ENCODE measurements at places on chromosomes 7 and 10.
A peak's percentile ranks its signal among the peaks of the same experiment; 100 is the strongest.

- DNase-seq: no peak
Measured at GRCh38 chr10:54559498-54559897, 241.5 kb downstream of the PCDH15 start.

GRCh38 chr7:93165447-93165846 is 17.3 kb upstream of the SAMD9L start:
- DNase-seq: no peak

DNA sequence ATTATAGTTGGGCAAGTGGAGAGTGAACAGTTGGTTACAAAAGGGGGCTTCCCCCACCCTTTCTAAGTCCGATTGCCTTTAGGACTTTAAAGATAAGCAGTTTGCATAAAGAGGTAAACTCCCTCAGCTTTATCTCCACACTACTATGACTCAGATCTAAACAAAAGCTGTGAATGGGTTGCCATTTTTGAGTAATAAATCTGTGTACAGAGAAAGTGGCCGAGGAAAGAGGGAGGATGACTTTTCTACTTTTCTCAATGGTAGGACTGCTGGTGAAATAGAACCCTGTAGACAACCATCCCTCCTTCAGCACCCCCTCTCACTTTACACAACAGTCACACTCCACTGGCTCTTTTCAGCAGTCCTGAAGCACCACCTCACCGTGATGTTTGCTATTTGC is 71.2 kb downstream of the DNMBP start:
- no peak for DNase-seq

DNA sequence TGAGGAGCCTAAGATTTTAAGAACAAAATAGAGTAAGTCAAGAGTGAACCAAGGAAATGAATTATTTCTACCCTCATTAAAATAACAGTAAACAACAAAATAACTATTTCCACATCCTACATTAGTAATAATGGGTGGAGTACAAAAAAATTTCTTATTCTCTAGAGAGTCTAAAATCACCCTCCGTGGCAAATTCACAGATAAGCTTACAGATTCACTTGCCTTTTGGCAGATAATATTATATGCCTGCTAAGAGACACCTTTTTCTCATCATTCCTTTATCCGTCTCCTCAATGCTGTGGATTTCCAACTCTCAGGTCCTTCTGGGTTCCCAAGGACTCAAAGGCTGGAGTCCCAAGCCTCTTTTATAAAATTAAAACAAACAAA is 2.2 kb upstream of the EPC1 start:
- DNase-seq: no peak

- DNase-seq: no peak
Measured at GRCh38 chr10:24708081-24708480, 15.6 kb downstream of the ARHGAP21 start.

DNA sequence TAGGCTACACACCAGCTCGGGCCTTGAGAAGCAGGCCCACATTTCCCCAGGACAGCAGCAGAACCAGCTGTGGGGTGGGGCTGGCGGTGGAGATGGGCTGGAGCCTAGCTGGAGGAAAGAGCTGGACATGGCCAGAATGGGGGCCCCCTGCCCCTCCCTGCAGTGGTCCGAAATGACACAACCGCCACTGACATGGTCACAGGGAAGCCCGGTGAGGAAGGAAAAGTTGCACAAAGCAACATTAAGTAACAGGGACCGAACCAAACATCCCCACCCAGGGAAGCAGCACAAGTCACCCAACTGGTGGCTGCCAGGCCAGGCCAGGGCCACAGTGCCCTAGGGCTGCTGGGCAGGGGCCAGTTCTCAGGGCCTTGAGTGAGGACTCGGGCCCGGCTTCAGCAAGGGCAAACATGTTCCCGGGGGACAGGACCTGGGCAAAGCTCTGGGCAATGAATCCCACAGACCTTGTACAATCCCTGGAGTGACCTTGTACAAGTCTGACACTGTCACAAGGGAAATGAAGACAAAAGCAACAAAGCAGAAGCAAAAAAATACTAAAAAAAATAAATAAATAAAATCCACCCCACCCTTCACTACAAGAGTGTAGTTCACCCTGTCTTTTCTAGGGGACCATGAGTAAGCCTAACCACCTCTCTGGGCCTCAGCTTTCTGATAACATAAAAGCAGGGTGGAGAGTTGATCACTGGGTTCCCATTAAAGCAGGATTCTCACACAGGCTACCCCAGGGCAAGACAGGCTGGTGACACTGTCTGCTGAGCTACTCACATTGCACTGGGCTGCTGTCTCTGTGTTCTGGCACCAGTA is 33.0 kb downstream of the PSAP start:
- peak; percentile 43 for DNase-seq

DNA sequence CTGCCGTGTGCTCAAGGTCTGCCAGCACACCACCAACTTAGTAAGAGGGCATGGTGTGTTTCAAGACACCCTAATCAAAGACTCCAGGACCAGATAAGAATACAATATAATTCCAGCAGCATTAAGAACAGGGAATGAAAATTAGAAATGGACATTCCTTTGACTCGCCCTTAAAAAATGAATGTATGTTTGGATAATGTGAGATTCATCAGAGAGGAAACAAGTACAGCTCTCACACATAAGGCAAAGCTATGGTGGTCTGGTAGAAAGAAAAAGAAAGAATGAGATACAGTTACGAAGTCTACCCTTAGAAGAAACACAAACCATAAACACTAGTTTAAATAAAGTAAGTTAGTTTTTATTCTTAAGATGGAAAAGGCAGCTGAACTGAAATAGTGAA is 174.8 kb upstream of the ANK3 start:
- DNase-seq: no peak

DNA sequence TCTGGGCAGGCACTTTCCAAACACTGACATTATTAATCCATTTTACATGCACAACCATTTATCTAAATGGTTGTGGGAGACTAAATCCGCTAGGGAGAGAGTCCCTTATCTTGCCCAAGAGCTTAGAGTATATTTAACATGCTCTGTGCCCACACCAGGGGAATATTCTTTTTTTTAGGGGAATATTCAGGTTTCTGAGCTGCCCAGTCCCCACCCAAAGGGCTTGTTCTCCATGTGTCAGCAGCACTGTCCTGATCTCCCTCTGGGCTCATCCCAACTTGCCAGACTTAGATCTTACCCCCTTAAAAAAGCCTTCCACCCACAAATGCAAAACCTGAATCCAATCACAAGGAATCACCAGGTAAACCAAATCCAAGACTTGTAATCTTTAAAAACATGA is 132.1 kb downstream of the ATXN7L1 start:
- DNase-seq: no peak

DNA sequence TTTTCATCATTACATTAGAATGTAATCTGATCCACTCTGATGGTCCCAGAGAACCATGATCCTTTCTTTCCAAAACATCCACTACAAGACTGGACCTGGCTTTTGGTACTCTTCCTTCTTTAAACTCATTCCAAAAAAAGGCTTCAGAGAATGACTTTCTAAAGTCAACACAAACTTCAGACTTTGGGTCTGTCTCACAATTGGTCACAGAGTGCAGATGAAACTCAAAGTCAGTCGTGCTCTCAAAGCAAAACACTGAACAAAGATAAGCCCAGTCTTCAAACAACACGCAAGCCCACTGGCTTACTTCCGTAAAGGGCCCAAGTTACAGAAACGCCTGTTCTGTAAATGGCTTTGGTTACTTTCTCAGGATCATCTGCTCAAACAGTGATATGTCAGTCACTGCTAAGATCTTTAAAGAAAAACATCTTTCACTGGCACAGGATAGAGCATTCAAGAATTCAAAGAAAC is 250.9 kb upstream of the MKLN1 start:
- no peak for DNase-seq

- peak; percentile 48 for DNase-seq
Measured at GRCh38 chr7:102454468-102454867, 10.2 kb downstream of the ALKBH4 start.

- DNase-seq: no peak
Measured at GRCh38 chr10:127148933-127149220, 47.5 kb downstream of the INSYN2A start.

Measured in islet precursor cell (in vitro differentiated cells).